ENCODE measurements at places on chromosomes 5 and 9. TPM values are rescaled to one million over a fixed set of nuclear protein-coding genes. Genes with fewer than 3 reads are reported as not detected.

DNA sequence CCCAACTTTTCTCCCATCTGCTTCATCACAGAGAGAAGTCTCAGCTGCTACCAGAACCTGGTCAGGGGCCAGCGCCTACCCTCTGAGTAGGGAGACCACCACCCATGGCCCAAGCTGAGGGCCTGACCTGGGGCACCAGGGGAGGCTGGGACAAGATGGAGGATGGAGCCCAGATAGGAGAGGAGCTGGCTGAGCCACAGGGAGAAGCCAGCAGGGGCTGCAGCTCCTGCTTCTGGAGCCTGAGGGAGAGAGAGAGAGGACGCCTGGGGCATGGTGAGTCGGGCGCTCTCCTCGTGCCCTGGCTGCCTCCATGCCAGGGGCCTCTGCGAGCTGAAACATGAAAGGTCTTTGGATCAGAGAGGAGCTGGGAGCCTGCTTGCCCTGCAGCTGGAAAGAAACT lies 1.4 kb upstream of the FOXI1 start:
- no peak for DNase-seq

GRCh38 chr9:92422611-92423338 lies 1.5 kb downstream of the OMD start:
- DNase-seq = no peak

- DNase-seq = peak; percentile 31
Measured at GRCh38 chr5:146805081-146805480, 73.5 kb downstream of the PPP2R2B start.

Gene PCDHB3
- 0.23 TPM for polyA plus RNA-seq

Gene CRAT
- polyA plus RNA-seq = 61.4 TPM

Gene PCDHGB6
- polyA plus RNA-seq = 3.2 TPM

DNA sequence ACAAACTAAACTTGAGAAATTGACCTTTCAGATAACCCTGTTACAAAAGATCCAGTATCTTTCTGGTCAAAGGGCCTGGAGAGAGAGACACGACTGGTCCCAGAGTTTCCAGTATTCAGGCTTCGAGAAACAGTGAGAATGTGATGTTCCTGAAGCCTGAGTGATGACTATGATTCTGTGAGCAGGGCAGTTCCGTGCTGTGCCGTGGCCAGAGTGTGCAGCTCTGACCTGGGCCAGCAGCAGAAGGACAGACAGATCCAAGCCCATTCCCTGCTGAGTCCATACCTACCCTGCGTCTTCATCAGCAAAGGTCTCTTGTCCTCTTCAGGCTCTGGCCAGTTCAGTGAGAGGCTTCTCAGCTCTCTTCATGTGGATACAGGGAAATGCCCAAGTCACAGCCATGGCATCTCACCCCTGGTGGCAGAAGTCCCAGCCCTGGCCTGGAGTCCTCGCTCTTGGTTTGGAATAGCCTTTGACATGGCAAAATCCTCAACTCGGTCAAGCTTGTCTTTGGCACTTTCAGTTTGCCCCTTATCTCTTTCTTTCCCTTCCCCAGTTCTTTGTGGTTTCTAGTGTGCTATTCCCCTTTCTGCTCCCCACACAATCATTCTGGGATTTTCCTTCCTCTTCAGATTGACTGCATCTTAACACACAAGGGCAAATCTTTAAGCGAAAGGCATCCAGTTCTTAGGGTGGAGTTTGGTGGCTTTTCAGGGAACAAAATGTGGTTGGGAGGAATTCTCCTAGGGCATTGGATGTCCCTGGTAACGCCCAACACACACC lies 107.7 kb downstream of the LIFR start:
- no peak for DNase-seq

Gene TIGD6
- polyA plus RNA-seq = 4.5 TPM

DNA sequence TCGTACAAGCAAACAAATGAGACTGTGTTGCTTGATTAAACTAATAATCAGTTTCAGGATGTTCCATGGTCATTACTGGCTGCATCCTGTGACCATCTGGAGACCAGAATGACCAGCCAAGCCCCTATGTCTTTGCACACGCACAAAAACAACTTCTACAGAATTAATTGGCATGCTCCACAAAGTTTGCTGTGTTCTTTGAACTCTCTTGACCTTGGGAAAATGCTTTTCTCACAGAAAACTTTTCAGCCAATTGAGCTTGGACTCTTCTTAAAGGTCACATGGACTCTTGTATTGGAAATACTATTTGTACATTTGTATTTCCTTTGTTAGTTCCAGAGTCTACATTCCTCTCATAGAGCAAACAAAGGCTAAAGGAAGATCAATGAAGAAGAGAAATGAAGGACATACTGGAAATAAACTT lies 147.8 kb downstream of the ARRDC3 start:
- no peak for DNase-seq
